ENCODE measurements at places on chromosomes 6 and 20.
A peak's percentile ranks its signal among the peaks of the same experiment; 100 is the strongest.

DNA sequence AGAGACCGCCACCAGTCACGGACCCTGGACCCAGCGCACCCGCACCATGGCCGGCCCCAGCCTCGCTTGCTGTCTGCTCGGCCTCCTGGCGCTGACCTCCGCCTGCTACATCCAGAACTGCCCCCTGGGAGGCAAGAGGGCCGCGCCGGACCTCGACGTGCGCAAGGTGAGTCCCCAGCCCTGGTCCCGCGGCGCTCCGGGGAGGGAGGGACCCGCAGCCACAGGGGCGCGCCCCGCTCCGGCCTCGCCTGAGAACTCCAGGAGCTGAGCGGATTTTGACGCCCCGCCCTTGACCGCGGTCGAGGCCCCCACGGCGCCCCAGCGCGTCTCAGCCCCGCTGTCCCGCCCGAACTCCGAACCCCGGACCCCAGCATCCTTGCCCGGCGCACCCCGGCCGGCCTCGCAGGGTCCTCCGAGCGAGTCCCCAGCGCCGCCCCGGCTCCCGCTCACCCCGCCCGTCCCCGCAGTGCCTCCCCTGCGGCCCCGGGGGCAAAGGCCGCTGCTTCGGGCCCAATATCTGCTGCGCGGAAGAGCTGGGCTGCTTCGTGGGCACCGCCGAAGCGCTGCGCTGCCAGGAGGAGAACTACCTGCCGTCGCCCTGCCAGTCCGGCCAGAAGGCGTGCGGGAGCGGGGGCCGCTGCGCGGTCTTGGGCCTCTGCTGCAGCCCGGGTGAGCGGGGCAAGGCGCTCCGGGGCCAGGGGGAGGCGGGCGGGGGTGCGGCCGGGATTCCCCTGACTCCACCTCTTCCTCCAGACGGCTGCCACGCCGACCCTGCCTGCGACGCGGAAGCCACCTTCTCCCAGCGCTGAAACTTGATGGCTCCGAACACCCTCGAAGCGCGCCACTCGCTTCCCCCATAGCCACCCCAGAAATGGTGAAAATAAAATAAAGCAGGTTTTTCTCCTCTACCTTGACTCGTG lies at the start of gene OXT:
Gene OXT (plus strand): TSS at position 11 of the 920 bp plus-strand sequence. CDS start 36 bp downstream, at position 47.
- peak; percentile 21 for DNase-seq

DNA sequence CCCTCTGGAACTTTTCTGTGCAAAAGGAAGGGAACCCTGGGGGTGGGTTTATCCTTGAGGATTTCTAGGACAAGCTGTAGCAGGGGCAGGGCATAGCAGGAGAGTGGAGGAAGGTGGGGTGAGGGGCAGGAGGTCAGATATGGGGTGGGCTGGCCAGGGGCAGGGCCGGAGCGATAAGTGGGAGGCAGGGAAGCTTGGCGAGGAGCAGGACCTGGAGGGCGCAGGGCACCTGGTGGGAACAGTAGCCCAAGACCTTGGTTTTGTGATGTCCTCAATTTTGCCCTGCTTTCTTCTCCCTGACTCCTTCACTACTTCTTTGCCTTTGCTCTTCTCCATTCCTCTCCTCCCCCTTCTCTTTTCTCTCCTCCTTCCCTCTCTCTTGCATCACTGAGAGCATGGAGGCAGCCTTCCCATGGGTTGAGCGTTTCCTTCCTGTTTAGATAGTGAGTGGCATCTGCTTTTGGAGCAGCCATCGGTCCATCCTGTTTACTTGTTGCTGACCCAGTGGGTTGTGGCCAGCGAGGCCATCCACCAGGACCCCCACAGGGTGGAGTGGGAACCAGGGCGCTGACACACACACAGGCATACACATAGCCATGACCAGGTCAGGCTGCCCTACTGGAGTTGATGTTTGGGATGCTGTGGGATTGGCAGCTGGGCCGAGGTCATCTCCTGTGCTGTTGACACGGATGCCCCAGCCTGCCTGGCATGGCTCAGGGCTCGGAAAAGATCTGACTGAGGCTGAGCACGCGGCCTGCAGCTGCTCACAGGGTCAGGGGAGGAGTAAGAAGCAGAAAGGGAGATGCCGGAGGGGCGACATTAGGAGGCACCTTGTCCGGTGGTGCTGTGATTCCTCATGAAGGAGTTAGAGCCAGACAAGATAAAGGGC lies 121.0 kb upstream of the RNF24 start:
- no peak for DNase-seq

GRCh38 chr6:149508485-149508884 lies 23.7 kb upstream of the ZC3H12D start:
- DNase-seq: no peak

GRCh38 chr6:98463038-98464000 lies 371.1 kb upstream of the POU3F2 start:
- DNase-seq: no peak

DNA sequence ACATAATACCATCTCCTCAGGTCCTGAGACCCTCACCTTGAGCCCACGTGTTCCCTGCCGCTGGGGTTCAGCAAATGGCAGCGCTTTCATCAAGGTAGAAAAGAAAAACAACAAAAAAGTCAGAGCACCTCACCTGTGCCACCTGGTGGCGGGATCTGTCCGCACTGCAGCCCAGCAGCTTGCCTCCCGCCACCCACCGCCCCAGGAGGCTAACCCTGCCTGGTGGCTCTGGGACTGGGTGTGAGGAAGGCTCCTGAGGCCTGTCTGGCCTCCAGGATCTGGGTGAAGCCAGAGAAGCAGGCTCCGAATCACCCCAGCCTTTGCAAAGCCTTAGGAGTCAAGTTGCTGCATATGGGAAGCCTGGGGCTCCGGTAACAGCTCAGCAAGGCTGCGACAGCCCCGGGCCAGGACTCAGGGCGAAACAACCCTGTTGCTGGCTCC lies 270.8 kb downstream of the BMP7 start:
- DNase-seq: no peak

DNA sequence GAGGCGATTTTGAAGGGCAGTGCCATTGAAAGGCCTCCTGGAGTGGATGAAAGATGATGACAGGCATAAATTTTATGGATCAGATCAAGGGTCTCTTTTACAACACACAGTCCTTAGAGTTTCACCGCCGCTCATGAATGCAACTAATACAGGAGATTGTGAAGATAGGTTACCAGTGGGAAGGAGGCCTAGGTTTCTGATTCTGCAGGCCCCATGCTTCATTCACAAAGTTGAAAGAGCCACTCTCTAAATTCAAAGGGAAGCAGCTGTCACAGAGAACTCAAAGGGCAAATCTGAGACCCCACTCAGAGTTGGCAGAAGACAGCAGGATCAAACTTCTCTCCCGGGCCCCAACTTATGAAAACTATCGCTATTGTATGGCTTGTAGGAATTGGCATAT lies 137.6 kb downstream of the MAP3K7 start:
- DNase-seq: no peak

DNA sequence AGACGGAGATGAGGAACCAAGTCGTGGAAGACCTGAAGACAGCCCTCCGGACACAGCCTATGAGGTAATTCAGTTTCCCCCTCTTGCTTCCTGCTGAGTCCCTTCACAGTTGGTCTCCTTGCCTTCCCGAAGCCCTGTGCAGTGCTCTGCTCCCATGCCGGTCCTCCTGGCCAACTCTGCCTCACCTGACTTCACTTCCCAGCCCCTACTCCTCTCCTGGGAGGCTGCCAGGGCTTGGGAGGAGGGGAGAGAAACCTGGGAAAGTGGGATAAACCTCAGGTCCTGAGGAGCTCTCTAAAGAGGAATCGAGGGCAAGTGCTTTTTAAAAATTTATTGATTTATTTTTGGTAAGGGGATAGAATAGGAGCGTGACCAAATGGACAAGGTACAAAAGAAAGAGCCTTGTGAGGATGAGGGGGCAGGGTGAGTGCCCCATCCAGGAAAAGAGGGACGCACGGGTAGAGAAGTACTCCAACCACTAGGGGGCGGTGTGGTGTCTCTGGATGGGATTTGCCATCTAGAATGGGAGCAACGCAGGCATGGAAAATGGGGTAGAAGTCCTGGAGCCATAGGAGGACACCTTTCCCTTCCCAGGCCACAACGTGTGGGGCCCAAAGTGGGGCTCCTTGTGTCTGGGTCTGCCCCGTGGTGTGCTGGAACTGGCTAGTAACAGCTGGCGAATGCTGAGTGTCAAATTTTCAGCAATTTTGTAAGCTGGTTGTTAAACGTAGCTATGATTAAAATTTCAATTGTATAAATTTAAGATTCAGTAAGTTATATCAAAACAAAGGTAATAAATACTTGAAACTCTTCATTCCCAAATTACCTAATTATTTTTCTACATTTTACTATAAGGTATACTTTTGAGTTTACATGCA lies 69.0 kb downstream of the MOCS1 start:
- DNase-seq: peak; percentile 15

DNA sequence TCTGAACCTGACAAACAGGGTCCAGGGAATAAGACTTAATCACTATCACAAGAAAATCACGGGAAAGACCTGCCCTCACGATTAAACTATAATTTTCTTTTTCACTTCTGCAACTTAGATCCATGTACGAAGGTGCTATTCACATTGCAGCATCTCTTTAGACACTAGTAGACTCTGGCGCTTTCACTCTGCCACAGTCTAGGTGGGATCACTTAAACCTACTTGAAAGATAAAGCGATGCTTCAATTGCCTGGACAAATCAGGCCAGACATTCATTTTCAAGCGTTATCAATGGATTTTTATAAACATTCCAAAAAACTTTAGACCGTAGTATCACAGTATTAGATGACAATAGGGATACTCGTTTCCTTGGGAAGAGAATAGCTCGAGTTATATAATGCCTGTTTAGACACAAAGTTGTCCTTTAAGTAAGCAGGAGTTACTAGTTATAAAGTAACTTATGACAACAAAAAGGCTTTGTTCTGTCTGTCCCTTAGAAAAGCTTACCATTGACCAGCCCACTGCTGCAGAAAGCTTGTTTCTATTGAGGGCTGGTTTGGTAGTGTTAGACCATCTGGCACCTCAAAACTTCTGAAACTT lies 367.3 kb downstream of the UTRN start:
- DNase-seq: no peak

DNA sequence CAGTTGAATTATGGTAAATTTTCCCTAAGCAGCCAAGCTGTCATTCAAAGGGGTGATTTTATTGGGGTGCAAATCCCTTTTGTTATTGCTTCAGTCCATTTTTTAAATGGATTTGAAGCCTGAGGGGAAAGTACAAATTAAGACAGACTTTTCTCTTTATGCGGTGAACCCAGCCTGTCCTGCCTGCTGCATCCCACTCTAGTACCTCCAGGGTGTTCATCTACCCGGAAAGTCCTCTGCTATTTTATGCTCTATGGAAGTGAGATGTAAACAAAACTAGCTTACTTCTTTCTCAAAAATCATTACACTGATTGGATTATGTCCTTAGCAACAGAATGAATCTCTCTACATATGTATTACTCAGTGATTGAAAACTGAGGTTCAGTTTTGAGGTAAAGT lies 1088.9 kb upstream of the CITED2 start:
- no peak for DNase-seq

DNA sequence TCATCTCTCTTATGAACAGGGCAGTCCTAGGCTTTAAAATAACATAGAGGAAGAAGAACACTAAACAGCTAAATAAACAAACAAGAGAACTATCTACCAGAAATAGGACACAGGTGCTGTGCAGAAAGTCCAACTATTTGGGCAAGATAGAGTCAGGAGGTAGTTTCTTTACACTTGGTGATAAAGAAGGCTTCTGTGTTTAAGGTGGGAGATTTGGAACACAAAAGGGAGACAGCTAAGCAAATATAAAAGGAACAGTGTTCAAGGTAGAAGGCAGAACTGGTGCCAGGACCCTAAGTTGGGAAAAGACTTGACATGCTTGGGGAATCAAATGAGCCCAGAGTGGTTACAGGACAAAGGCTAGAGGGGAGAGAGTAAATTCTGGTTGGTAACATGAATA lies 110.5 kb downstream of the MANEA start:
- no peak for DNase-seq

DNA sequence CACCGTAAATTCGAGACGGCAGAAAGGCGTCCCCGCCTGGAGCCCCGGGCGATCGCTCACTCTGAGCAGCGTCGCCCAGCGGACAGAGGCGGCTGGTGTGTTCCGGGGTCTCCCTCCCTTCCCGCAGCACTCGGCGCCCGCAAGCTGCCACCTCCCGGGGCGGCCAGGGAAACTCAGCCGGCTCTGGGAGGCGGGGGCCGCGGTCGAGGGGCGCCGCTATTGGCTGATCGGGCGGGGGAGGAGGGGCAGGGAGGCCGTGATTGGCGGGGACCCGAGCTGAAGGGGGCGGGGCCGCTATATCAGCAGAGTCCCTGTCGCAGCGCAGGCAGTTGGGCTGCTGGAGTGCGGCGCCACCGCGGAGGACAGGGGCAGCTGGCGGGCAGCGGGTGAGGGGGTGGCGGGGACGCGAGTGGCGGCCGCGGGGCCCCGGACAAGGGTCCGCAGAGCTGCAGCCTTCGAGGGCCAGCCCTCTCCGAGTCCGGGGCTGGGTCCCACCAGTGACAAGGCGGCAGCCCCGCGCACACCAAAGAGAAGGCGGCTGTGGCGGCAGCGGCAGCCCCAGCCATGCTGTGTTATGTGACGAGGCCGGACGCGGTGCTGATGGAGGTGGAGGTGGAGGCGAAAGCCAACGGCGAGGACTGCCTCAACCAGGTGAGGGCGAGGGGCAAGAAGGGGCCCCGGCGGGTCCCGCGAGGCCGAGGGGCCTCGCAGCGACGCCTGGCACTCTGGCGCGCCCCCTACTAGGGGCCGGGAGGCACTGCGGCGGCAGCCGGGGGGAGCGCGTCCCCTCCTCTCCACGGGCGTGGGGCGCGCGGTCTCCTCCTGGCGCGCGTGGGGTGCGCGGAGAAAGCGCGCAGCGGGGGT lies at the start of gene MYLIP:
Gene MYLIP (plus strand): TSS at position 328 of the 864 bp plus-strand sequence. CDS start 237 bp downstream, at position 565.
- peak; percentile 95 for DNase-seq

DNA sequence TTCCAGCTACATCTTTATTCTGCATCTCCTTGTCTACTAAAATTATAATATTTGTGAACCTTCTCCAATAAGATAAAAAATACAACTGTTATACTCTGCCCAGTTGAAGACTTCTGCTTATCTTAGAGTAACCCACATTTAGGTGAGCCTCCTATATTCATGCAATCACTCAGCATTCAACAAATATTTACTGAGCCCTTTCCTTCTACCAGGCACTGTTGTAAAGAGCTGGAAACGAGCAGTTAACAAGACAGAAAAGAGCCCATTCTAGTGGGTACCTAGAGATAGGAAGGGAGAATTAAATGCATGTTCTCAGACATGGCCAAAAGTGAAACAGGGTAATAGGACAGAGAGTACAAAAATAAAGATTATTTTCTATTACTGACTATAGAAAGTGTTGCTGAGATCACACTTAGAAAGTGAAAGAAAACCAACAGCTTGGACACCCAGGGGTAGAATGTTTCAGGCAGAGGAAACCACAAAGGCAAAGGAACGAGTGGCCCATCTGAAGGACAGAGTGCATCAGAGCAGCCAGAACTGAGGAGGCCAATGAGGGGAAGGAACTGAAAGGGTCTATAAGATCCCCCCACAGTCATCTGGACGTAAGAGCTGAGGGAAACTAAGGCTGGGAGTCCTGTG lies 50.8 kb upstream of the SMLR1 start:
- DNase-seq: no peak

GRCh38 chr6:81450180-81450579 lies 302.3 kb downstream of the TENT5A start:
- DNase-seq: no peak

DNA sequence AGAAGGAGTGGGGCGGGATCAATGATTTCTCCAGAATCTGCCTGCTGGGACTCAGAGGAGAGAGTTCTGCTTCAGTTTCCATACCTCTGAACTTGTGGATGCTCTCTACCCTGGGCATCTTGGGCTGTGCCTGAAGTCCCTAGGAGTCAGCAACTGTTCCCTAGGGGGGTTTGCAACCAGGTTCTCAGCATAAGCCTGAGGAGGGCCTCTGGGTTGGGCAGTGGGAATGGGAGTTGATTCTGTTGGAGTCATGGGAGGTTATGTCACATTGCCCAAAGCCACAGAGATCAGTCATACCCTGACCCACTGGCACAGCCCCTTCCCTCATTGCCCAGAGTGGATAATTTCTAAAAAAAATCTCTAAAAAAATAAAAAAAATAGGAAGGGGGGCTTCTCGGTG lies 47.4 kb downstream of the MOCS1 start:
- no peak for DNase-seq

All from activated CD4-positive, CD25-positive, alpha-beta regulatory T cell treated with anti-CD3 and anti-CD28 coated beads, Interleukin-2, amount 50 U/mL, for 16 hours (primary cell).